ENCODE measurements at places on chromosomes 7 and 10.

GRCh38 chr7:105639667-105640493 is 58.6 kb upstream of the EFCAB10 start:
- DNase-seq = no peak

- no peak for DNase-seq
These were observed 44.6 kb upstream of the BICC1 start for GRCh38 chr10:58467931-58468635.

GRCh38 chr7:22610263-22610662 is 110.3 kb upstream of the STEAP1B start:
- DNase-seq = no peak

DNA sequence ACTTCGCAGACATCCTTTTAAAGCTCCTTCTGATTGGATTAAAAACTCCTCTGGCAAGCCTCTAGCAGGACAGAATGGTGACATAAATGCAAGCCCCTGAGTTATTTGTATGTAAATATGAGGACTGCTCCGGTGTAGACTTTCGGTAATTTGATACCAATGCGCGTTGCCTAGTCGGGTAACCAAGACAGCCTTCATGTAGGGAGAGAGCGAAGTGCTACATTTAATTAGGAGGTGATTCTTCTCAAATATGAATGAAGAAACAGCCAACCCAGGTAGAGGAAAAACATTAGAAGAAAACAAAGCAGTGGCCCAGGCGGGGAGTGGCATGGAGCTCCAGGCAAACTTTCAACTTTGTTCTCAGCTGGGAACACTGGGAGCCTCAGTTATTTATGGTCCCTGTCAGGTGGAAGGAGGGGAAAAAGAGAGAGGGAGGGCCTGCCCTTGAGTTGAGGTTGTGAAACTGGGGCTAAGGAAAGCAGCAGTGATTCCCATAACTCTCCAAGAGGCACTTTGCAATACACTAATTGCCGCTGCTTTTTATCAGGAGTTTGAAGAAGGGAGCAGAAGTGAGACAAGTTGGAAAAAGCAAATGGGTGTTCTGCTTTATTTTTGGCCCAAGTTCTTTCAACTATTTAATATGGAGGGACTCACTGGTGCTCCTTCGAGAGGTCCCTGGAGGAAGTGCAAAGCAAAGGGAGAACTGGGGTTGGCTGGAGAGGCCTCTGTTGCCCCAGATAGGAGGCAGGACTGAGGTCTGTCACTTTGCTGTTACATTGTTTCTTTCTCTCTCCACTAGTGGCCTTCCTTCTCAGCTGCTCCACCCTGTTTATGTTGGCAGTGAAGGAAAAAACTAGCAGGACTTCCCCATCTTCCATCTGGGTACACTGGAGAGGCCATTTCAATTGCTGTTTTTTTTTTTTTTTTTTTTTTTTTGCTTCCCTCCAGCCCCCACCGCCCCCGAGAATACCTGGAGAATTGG is 234.6 kb upstream of the CCDC6 start:
- DNase-seq = no peak

DNA sequence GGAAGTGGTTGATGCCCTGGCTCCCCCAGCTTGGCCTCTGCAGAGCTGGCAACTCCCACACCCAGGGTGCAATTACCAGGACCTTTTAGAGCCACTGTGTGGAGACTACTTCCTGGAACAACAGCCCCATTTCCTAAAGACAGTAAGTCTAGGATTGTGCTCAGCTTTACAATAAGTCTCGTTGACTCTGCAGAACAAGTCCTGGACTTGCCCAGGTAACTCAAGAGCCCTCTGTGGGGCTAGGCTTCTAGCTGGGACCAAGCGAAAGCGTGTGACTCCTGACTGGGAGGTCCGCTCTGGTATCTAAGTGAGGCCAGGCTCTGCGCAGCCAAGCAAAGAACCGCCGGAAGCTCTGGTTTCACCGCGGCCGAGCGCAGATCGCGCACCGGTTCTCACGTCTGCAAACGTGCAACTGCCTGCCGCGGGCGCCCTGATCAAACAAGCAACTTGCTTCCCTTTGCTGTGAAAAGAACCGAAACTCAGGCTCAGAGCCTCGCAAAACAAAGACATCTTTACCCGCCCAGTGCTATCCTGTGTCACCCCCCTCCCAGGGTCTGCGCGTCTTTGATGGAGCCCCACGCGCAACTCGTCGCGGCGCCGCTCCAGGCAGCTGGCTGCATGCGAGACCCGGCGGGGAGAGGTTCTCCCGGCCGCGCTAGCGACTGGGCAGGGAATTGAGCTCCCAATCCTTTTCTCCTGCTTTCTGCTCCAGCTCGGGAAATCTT is 4.4 kb upstream of the PDLIM1 start:
- DNase-seq = peak; percentile 3

All from activated CD4-positive, alpha-beta T cell treated with anti-CD3 and anti-CD28 coated beads for 24 hours (primary cell).